ENCODE measurements at places on chromosomes 12 and 14. TPM values are rescaled to one million over a fixed set of nuclear protein-coding genes. Genes with fewer than 3 reads are reported as not detected.

DNA sequence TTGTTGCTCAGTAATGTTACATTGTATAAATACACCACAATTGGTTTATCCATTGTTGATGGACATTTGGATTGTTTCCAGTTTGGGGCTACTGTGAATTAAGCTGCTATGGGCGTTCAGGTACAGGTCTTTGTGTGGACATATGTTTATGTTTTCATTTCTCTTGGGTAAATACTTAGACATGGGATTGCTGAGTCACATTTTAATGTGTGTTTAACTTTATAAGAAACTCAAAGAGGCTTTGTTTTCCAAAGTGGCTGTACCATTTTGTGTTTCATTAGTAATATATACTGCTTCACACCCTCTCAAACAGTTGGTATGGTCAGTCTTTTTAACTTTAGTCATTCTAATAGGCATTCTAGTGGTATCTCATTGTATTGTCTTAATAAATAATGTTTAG, 225.0 kb downstream of the SPTSSA start:
- DNase-seq = no peak

- no peak for DNase-seq
Observed at GRCh38 chr14:44785096-44785495, 176.7 kb downstream of the KLHL28 start.

The KLHDC1 gene
- total RNA-seq = 2.9 TPM

The STYK1 gene
- total RNA-seq = under 0.01 TPM

DNA sequence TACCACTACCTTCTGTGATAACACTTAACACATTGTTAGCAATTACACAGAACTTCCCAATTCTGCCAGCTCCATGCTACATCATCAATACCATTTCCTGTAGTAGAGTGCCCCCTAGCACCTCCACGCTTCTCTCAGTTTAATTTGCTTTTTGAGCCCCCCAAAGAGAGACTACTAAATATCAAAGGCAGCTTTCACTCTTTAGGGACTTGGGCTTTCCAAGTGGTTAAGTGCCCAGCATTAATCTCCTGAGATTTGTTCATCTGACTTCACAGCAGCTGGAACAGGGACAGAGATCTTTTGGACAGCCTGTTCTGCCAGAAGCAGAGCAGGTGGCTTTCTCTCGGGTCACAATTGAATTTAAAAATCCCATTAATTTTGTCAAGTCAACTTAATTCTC, 954.9 kb downstream of the DIO2 start:
- no peak for DNase-seq

DNA sequence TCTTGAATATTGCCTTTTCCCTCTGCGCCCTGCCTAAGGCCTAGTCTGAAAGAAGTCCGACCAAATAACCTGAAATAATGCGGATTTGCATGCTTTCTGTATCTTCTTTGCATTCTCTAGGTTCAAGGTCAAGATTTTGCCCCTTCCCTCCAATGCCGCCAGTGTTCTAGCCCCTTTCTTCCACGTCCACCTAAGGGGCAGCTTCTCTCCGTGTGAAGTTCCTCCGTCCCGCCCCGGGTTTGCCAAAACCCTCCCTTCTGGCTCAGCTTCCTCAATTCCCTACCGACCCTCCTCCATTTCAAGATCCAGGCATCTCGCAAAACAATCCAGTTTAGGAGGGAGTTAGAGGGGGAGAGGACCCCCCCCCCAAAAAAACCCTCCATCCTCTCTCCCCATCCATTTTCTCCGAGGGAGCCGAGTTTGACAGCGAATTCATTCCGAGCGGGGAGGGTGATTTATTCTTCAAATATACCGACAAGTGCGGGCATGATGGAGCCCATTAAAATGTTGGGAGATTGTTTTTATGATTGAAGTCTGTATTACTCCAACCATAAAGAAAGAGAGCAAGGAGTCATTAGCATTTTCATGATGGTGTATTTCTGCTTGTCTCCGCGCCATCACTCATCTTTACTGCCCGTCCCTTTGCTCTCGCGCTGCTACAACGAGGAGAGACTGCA, 20.9 kb upstream of the ATP5MC2 start:
- DNase-seq = no peak

- DNase-seq = no peak
Observed at GRCh38 chr12:114958538-114958937, 274.6 kb upstream of the TBX3 start.

The PMEL gene
- 0.59 TPM for total RNA-seq

DNA sequence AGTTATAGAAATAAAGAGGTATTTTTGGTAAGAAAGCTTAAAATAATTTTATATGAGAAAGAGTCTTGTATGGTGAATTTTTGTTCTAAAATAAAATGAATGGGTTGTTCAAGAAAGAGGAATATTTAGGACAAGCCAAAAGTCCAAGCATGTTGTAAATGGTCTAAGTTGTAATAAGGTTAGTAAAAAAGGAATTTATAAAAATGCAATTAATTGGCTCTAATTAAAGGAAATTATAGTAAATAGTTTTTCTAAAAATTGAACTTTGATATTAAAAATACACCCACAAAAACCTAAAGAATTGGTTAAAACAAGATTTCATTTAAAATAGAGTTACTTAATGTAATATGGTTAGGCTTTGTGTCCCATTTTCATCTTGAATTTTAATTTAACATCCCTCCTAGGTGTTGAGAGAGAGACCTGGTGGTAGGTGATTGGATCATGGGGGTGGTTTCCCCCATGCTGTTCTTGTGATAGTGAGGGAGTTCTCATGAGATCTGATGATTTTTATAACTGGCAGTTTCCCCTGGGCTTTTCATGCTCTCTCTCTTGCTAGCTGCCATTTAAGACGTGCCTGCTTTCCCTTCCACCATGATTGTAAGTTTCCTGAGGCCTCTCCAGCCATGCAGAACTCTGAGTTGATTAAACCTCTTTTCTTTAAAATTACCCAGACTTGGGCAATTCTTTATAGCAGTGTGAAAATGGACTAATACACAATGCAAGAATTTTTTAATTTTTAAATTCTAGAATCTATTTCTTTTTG, 13.0 kb downstream of the SLC22A17 start:
- DNase-seq = no peak

DNA sequence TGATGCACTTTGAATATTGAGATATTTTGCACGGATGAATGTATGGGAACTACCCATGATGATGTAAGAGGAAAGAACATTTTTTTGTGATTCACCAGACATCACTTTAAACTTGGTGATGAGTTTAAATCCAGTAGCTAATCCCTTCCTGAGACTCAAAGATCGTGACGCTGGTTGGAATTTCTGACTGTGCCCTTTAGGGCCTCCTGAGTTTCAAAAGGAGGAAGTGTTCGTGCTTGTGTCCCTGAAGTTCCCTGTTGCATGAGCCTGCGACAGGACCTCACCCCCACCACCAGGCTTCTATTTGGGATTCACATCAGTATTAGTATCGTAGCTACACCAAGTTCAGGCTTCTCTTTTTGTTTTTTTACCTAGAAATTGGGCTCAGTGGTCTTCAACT, 18.6 kb upstream of the RIN3 start:
- peak; percentile 82 for DNase-seq

The PAX9 gene
- total RNA-seq = not detected

DNA sequence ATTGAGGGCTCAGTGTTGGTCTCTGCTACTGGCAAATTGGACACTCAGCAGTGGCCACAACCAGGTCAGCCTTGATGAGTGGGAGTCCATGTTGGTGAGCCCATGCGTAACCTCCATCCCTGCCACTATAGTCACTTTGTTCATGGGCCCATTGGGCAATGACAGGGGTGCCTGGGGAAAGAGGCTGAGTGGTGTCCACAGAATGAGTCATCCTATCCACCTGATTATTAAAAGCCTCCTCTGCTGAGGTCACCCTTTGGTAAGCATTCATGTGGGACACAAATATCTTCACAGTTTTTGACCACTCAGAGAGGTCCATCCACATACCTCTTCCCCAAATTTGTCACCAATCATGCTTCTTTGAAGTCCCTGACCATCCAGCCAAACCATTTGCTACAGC, 50.0 kb downstream of the FIGNL2 start:
- DNase-seq = no peak

The ERGIC2 gene
- total RNA-seq = 50.3 TPM

- DNase-seq = no peak
Observed at GRCh38 chr14:106199097-106199496, 672.7 kb downstream of the TMEM121 start.

- no peak for DNase-seq
Observed at GRCh38 chr12:81089412-81089811, 11.5 kb downstream of the ACSS3 start.

GRCh38 chr12:26037615-26038220, 79.2 kb downstream of the RASSF8 start:
- DNase-seq = no peak

GRCh38 chr14:23449314-23449713, 13.9 kb upstream of the MYH7 start:
- DNase-seq = no peak

DNA sequence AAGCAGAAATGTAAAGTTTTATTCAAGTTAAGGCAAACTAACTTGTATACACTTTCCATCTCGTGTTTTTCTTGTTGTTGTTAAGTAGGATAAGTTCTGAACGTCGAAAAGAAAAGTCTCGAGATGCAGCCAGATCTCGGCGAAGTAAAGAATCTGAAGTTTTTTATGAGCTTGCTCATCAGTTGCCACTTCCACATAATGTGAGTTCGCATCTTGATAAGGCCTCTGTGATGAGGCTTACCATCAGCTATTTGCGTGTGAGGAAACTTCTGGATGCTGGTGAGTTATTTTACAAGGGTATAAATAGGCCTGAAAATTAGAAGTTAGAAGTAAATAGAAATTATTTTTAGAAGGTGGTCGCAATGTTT, 25.0 kb downstream of the HIF1A start:
- DNase-seq = peak; percentile 65

The EXOC5 gene
- total RNA-seq = 78.1 TPM

DNA sequence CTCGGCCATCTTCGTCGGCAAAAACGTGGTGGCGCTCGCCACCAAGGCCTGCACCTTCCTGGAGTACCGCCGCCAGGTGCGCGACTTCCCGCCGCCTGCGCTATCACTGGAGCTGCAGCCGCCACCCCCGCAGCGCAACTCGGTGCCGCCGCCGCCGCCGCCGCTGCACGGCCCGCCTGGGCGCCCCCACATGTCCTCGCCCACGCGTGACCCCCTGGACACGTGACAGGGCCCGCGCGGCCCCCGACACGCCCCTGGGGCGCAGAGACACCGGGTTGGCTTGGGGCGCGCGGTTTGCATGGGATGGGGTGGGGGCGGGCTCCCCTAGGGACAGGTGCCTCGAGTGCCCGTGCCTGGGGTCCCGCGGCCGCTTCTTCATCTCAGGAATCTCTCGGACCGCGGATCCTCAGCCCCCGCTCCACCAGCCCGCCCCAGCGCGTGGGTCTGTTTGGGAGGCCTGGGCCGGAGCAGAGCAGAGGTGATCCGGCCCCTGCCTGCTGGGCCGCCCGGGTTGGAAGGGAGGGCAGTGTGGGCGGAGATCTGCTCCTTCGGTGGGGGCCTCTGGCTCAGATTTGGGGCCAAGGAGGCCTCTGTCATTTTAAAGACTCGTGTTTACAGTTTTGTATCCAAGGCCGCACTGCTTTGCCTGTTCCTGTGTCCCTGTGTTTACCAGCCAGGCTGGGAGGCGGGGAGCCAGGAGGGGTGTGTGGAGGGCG, 3.3 kb downstream of the TMEM121 start:
- DNase-seq = peak; percentile 78

The OTUB2 gene
- total RNA-seq = 1.4 TPM

DNA sequence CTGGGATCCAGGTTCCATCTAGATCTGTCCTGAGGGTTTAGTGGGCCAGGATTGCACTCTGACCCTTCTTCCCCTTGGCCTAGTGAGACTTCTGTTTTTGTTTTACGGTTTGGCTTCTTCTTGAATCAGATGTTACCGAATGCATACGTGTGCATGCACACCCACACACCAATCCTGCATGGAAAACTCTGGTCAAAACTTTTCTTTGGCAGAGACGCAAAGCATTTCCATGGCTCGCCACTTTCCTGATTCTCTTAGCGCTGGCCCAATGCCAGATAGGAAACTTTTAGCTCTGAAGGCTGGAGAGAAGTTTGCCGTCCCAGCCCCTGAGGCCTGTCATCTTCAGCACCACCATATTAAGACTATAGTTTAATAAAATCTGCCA, 67.4 kb upstream of the ACTN1 start:
- DNase-seq = peak; percentile 85

The CLEC6A gene
- not detected for total RNA-seq

The SELPLG gene
- total RNA-seq = 1.1 TPM

DNA sequence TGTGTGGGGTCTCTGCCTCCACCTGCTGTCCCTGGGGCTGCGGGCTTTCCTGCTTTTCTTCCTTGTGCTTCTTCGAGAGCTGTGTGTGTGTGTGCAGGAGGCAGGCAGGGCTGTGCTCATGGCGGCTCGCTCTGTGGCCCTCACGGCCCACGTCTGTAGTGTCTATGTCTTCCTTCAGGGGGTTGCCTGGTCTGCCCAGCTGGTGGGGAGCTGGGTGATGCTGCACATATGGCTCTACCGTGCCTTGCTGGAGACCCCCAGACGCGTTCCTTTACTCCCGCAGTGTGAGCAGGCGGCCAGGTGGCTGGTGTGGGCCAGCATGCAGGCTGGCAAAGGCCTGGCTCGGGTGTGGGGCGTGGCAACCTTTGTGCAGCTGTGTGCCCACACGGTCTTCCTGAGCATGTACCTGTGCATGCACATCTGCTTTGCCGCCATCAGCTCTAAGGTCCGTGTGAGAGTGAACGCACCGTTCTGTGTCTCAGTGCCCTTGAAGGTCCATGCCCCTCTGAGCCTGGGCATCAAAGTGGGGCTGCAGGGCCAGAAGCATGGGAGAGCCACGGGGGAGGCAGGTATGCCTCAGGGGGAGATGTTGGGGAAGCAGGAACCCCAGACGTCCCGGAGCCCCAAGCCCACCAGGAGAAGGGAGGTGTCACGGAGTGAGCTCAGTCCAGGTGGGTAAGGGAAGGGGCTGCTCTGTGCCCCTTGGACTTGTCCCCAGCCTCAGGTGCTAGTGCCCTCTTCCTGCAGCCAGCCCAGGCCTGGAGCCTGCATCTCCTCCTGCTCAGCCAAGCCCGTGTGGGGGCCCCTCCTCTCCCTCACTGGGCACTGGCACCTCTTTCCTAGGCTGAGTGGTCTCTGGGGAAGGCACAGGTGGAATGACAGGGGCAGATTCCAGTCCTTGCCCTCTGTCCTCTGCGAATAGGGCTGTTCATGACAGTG, 26.4 kb downstream of the CLSTN3 start:
- DNase-seq = peak; percentile 58

- DNase-seq = peak; percentile 18
Observed at GRCh38 chr12:123485756-123486155, 27.8 kb downstream of the SNRNP35 start.
